ENCODE measurements at places on chromosomes 2 and 18.

DNA sequence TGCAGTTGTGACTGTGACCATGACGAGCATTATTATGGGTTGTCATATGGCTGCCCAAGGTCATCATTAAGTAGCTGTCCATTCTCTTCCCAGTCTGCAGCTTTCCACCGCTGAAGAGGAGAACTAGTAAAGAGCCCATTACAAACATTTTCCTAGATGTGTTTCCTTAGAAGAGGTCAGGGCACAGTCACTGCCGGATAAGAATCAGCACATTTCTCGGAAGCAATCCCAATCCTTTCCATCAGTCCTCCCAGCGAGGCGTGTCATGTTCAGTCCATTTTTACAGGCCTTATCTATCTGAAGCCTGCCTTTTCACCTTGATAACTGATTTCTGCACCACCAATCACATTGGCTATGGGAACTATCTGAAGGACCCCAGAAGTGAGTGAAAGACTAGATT lies 319.9 kb upstream of the SLC14A2 start:
- no peak for DNase-seq

GRCh38 chr18:77068321-77069312 lies 64.0 kb downstream of the MBP start:
- DNase-seq = peak; percentile 76

- DNase-seq = peak; percentile 61
Measured at GRCh38 chr18:48836806-48837615, 113.8 kb downstream of the SMAD7 start.

- no peak for DNase-seq
Measured at GRCh38 chr2:71486881-71487640, 33.7 kb downstream of the DYSF start.

DNA sequence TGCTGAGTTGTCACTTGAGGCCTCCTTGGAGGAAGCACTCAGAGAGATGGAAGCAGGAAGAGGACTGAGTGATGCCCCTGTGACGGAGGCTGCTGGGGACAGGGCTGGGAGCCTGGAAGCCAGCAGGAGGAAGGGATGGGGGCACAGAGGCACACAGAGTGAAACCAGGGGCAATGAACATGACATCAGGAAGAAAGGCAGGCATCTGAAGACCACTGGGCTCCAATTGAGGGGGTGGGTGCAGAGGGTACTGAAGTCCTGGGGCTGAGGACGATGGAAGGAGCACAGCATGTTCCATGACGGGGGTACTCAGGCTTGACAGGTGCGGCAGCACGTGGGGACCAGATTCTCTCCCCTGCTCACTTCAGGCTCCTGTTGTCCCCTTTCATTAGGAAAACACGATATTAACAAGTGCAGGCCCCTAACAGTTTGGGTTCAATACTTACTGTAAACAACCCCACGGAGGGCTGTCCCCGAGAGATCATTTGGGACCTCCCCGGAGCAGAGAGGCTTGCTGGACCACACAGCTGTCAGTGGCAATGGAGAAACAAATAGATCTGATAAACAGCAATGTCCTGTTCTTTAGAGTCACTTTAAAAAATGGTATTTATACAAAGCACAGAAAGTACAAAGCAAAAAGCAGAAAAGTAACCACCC lies 8.7 kb downstream of the INPP5D start:
- DNase-seq = peak; percentile 8

GRCh38 chr2:188046437-188046836 lies 245.2 kb upstream of the GULP1 start:
- DNase-seq = no peak

DNA sequence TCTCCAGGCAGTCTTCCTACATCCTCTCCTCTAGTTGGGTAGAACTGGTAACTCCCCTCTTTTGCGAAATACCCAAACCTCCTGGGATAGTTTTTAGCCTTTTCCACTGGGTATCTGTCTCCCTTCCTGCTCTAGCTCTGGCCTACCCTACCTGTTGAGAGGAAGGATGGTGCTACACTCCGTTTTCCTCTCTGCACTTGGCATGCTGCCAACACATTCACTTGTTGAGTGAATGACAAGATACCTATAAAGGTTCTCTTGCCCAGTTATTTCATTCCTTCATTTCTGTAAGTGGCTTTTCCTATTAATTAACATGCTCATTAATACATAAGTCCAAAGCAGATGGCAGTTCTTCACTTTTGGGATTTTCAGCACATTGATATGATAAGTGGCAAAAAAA lies 293.8 kb downstream of the CNTNAP5 start:
- no peak for DNase-seq

DNA sequence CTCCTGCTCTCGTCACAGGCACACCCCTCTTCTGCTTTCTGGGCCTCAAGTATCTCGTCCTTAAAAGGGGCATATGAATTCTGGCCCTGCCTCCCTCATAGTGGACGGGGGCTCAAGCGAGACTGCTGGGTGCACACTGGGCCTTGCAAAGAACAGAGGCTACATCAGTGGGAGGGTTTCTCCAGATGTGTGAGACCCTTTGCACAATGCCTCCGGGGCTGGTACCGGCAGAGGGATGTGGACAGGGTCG lies 25.0 kb downstream of the CRACDL start:
- DNase-seq = no peak

- no peak for DNase-seq
Measured at GRCh38 chr18:30582078-30582477, 460.5 kb downstream of the DSC3 start.

DNA sequence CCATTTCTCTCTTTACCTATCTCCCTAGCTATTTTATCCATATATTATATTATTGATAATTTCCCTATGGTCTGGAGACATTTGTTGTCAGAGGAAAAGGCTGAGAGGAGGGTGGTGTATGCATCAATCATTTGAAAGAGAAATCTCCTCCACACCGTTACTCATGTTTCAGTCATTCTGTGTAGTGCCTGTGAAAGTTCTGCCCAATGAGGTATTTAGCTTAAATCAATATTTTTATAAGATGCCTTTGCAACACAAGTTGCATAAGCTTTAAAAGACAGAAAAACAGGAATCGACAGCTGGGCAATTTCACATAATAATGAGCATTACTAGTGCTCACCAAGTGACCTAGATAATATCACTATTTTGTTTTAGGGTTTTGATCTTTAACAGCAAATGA lies 363.7 kb upstream of the FSIP2 start:
- no peak for DNase-seq

DNA sequence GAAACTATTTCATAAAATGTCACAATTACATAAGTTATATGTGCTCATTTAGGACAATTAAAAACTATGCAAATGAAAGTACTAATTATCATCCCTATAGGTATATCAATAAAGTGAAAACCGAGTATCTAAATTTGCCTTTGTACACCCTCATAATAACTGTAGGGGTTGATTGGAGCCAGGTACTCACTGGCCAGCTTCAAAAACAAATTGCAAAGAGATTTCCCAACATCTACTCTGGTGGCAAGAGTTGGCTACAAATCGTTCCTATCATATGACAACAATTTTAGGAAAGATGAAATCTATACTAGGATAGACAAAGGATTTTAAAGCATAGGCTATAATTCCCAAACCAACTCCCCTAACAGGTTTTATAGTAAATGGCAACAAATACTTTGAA lies 556.4 kb downstream of the LRRTM4 start:
- no peak for DNase-seq

DNA sequence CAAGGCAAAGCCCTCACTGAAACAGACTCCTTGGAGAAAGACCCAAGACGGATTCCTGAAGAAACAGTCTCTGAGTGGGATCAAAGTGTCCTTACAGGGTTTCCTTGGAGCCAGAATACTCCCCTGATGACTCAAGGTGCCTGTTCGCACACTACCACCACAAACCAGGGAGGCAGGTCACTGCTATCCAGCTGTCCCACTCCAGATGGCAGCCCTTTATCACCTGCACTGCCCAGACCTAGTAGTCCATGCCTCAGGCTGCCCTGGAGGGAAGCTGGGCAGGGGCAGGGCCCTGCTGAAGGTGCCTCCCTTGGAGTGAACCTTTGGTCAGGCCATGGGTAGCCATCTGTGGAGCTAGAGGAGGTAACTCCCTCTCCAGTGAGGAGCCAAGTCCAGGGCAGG lies 34.1 kb downstream of the TRABD2A start:
- no peak for DNase-seq

DNA sequence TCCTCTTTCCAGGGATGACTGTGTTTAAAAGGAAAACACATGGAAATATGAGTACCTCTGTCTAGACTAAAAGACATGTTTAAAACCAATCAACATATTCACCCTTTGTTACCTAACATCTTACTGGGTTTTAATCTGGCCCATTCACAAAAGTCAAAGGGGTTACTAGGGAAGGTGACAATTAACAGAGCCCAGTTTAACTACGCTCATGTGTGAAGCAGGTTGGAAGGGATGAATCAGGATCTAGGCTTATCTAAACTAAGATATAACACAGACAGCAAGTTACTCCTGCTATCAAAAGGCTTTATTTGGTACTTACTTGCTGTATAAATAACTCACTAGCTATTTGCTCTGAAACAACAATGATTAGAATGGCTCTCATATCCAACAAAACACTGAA lies 337.0 kb downstream of the NCKAP5 start:
- DNase-seq = no peak

DNA sequence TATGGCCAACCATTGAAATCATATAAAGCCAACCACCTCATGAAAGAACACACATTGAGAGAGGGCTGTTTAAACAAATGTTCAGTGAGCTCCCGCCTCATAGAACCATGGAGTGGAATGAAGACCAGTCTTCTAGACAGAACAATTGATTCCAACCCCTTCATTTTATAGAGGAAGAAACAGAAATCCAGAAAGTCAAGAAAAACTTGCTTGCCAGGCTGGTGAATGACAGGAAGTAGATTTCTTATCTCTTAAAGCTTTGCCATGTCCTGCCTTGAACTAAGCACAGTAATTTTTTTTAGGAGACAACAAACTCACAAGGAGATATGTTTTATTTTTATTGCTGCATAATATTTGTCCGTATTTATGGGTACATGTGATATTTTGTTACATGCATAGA lies 16.5 kb upstream of the NRP2 start:
- DNase-seq = no peak

DNA sequence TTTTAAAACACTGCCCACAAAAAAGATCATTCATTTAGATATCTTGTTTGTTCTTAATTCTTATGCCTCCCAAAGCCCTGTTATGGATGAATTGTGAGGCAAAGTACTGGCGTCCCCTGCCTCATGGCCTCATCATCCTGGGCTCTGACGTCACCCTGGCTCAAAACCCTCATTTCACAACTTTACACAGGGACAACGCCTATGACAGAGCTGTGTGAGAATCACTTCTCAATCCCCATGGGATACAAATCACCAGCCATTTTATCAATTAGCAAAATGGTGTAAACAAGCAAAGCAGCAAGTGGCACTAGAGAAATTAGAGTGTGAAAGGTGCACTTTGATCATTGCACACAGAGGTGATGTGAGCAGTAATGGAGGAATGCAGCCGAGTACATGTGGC lies 16.6 kb downstream of the FHOD3 start:
- no peak for DNase-seq

GRCh38 chr18:49431165-49431962 lies 29.1 kb downstream of the DYM start:
- no peak for DNase-seq

GRCh38 chr2:12931186-12931844 lies 214.6 kb downstream of the TRIB2 start:
- no peak for DNase-seq

- peak; percentile 72 for DNase-seq
Measured at GRCh38 chr2:172972005-172972619, 103.5 kb upstream of the MAP3K20 start.

All from activated effector memory CD4-positive, alpha-beta T cell treated with anti-CD3 and anti-CD28 coated beads, Interleukin-2, amount 50 U/mL, for 16 hours (primary cell).